ENCODE measurements at places on chromosomes 2 and 18. TPM values are rescaled to one million over a fixed set of nuclear protein-coding genes. Genes with fewer than 3 reads are reported as not detected.

The INPP5D gene
- polyA plus RNA-seq = 42.0 TPM

The NGEF gene
- 0.18 TPM for polyA plus RNA-seq

The HRH4 gene
- polyA plus RNA-seq = 0.05 TPM

- DNase-seq = peak; percentile 75
Observed at GRCh38 chr2:29920130-29920577, 1.2 kb downstream of the ALK start.

DNA sequence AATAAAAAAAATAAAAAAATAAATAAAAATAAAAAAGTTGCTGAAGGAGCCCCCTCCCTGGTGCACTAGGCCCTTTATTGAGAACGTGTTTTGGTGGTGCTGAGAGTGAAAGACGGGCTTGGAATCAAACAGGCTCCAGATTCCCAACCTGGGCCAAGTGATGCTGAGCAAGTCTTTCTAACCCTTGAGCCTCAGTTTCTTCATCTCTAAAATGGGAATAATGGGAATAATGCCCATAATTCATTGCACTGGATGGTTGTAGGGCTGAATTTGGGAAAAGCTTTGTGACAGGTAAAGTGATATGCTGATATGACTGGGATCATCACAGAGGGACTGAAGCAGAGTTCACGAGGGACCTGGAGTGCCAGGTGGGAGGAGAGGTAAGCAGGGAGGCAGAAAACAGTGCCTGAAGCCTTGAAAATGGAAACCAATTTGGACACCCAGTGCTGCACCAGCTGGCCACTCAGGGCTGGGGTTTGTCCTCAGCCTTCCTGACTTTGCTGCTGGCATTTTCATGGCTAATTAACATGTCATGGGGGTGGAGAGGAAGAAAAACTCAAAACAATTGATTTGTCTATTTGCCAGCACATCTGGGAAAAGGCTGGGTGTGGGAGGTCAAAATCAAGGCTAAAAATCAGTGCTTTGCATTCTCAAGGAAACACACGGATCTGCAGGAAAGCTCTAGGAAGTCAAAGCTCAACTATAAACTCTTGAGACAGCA lies 241.3 kb downstream of the LOXHD1 start:
- DNase-seq = no peak

GRCh38 chr18:8828300-8828699 lies 122.9 kb downstream of the MTCL1 start:
- no peak for DNase-seq

DNA sequence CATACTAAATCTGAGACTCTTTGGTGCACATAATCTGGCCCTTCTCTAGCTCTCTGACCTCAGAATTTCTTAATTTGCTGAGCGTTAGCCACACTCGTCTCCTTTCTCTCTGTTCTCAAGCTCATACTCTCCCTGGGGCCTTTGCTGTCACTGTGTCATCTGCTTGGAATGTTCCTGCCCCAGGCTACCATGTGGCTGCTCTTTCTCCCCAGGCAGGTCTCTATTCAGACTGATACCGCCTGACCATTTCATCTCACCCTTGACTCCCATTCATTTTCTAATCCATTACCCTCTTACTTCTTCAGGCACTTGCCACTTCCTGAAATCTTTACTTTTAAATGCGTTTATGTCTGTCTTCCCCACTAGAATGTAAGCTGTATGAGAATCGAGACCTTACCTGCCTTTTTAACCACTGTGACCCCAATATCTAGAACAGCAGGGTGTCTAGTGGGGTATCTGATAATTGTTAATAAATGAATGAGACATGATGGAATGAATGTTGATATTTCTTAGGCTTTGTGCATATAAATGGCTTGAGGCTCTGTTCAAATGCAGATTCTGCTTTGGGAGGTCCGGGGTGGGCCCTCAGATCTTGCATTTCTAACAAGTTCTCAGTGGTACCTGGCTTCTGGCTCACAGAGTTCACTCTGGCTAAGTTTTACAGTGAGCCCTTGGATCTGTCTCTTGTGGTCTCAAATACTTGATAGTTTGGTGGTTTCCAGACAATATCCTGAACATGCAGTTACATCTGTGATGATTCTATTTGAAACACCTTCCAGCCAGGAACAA lies 89.9 kb upstream of the EPC2 start:
- no peak for DNase-seq

- peak; percentile 80 for DNase-seq
Observed at GRCh38 chr2:3242747-3243369, 134.8 kb downstream of the EIPR1 start.

The B4GALT6 gene
- 6.6 TPM for polyA plus RNA-seq

- no peak for DNase-seq
Observed at GRCh38 chr18:44041553-44041952, 639.1 kb upstream of the SETBP1 start.

The ASXL3 gene
- polyA plus RNA-seq = 0.11 TPM

The ABCG8 gene
- 0.05 TPM for polyA plus RNA-seq

GRCh38 chr2:105654474-105655004 lies 90.2 kb upstream of the NCK2 start:
- DNase-seq = no peak

The OSBPL6 gene
- 5.7 TPM for polyA plus RNA-seq

DNA sequence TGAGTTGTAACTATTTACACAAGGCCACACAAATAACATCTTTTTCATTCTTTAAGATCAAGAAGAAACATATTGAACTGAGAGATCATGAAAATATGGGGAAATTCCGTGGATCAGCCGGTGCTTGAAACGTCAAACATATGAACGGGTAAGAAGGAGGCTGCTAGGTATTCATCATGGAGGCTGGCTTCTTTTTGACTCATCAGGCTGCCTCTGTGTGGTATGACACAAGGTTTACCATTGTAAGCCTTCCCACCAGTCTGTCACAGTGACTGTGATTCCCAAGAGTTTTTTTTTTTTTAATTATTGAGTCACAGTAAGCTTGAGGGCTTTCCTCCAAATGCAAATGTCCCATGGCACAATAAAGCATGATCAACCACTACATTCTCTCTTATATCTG lies 506.9 kb downstream of the BCL11A start:
- no peak for DNase-seq

GRCh38 chr2:207584952-207585351 lies 40.2 kb downstream of the METTL21A start:
- no peak for DNase-seq

The CD226 gene
- polyA plus RNA-seq = 4.1 TPM

DNA sequence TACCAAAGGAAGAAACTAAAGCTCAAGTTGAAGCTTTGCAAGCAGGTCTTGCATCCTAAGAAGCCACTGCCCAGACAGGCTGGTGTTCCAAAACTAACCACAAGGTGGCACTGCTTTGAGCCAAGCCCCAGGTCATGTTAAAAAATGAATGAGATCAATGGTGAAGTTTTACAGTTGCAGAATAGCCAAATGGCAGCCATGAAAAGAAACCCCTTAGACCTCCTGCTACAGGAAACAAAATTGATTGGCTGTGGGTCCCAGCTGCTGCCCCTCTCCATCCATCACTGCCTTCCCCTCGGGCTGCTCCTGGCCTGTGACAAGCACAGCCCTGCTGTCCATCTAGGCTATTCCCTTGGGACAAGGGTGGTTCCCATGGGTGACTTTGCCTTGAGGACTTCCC lies 20.7 kb upstream of the MREG start:
- DNase-seq = peak; percentile 83

GRCh38 chr2:43225788-43226557 lies 433 bp downstream of the ZFP36L2 start:
- DNase-seq = no peak

- no peak for DNase-seq
Observed at GRCh38 chr2:233421091-233421816, 67.0 kb downstream of the DGKD start.

- no peak for DNase-seq
Observed at GRCh38 chr2:26756337-26756736, 7.7 kb upstream of the SLC35F6 start.

The NEU4 gene
- polyA plus RNA-seq = 1.1 TPM
